ENCODE measurements at places on chromosomes 11 and 22.

- no peak for DNase-seq
These were observed 50.6 kb upstream of the APOA1 start for GRCh38 chr11:116888024-116888423.

DNA sequence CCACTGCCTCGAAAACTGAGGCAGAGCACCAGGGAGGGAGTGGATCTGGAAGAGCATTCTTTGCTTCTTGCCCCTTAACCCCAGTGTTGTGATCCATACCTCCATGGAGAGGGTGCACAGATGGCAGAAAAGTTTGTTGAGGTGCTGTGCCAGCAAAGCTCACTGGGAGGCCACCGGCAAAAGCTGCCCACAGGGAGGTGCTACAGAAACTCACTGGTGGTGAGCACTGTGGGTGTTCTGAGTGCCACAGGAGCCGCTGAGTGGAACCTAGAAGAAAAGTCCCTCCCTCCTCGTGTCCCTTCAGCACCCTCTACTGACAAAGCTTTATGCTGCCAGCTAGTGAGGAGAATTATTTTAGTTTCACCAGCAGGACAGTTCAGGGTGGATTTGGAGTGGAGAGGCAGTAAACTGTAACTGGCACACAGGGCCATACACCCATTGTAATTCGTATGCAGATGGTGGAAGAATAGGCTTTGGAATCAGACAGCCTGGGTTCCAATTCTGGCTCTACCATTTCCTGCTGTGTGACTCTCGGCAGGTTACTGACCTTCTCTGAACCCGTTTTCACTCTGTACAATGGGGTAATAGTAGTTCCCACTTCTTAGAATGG is 84.6 kb downstream of the SWAP70 start:
- DNase-seq: peak; percentile 65

GRCh38 chr22:36807627-36808026 is 9.2 kb downstream of the PVALB start:
- no peak for DNase-seq

- peak; percentile 95 for DNase-seq
These were observed at the start of gene GRAMD1B for GRCh38 chr11:123429913-123430720. Gene GRAMD1B, plus strand, starts transcription at chr11:123430269. Its CDS starts 524 bp downstream, at chr11:123430793.

DNA sequence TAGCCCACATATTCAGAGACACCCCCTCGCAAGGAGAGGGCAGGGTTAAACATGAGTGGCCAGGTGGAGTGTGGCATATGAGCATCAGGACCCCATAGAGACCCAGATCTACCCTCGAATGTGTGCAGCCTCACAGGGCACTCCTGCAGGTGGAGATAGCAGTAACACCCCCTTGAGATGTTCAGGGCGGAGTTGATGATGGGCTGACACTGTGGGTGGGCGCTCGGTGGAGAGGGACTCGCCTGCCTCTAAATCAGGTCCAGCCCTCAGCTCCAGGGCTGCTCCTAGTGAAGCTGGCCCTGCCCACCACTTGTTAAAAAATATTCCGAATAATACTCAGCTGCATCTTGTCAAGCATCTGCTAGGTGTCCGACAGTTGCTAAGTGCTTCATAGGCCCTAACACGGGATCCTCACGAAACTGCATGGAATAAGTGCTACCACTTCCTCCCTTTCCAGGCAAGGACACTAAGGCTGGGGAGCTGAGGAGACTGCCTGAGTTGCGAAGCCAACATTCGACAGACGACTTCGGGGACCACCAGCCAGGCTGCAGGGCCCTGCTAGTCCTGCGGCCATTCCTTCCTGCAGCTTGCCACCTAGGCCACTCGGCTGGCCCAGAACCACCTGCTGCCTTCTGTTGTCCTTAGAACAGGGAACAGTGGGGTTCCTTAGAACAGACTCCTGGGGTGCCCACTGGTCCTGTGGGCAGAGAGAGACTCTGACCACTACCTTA is 74.0 kb upstream of the WNT11 start:
- DNase-seq: no peak

DNA sequence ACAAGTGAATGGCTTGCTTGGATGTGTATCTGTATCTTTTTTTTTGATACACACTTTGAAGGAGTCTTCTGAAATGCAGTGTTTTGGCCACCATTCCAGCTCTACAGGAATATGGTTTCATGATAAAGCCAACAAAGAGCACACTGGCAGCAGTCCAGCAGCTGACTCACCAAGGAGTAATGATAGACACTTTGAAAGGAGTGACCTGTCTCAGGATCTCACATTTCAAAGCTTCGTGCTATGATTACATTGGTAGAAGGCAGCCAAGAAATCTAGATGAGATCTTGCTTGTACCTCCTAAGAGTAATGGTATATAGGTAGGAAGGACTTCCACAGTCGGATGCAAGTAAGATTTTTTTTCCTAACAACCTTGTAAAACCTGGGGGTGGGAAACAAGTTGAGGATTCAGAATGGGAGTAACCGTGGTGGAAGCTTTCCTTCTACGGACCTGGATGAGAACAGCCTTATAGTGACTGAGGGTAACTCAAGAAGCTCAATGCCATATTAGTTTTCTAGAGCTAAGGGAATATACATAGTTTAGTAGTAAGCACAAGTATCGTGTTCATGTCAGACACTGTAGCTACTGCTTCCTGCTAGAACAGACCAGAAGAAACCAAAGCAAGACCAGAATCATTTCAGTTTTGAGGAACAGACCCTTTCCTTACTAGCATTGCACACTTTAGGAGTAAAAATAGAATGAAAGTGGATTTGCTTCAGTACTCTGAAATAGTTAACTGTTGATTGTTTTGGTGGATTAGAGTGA is 25.0 kb downstream of the MTMR3 start:
- peak; percentile 85 for DNase-seq

DNA sequence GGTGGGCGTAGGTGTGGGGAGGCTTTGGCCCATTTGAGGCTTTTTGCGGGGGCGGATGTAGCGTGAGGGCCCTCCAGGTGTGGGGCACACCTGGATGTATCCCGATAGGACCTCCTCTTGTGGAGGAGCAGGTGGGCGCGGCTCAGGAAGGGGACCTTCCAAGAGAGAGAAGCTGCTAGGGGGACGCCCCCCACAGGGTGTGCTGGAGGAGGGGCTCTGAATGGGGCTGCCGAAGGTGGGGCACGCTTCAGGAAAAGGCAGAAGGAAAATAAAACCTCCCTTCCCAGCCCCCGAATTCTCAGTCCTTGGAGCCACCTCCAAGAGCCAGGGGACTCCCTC is 621 bp downstream of the SGSM1 start:
- no peak for DNase-seq

GRCh38 chr11:116415095-116415494 is 357.7 kb downstream of the BUD13 start:
- DNase-seq: no peak

DNA sequence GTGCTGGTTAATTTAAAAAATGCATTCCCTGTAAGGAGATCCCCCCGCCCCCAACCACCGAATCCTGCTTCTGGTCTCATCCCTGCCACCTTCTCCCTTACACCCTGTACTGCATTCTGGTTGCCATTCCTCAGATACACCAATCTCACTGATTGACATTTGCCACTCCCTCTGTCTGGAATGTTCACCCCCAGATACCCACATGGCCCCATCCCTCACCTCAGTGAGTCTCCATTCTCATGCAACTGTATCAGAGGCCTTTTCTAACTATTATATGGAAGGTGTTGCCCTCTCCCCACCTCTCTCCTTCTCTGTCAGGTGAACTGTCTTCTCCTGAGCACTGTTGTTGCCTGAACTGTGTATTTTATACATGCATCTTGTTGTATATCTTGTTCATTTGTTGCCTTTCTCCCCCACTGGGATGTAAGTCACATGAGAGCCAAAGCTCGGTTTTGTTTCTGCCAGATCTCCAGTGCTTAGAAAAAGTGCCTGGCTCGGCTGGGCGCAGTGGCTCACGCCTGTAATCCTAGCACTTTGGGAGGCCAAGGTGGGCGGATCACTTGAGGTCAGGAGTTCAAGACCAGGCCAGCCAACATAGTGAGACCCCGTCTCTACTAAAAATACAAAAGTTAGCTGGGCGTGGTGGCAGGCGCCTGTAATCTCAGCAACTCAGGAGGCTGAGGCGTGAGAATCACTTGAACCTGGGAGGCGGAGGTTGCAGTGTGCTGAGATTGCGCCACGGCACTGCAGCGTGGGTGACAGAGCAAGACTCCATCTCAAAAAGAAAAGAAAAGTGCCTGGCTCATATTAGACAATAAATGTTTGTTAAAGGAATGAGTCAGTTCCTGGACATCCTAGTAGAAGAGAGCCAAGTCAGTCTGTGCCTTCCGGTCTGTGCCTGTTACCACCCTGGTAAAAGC is 61.0 kb downstream of the TNRC6B start:
- DNase-seq: no peak

DNA sequence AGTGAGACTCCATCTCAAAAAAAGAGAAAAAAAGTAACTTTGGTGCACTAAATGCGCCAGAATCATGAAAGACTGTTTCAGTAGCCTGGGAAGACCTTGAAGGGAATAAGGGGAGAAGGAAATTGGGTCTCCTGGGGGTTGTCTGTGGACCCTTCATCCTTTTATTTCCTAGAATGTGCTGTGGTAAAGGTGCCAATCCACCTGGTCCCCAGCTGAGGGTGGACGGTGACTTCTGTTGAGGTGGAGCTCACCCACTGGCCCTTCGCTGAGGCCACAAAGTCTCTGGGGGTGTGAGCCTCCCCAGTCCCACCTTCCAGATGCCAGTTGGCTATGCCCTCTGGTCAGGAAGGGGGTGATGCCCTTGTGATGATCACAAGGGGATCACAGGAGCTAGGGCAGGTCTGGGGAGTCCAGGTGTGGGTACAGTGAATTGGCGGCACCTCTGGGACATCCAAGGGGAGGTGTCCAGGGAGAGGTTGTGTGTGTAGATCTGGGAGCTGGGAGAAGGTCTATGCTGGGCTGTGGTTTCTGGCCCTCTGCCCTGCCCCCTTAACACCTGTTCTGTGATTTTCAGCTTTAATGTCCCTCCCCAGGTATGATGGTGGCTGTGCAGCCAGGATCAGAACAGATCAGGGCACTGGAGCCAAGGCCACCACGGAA is 34.2 kb upstream of the LMO1 start:
- DNase-seq: no peak

DNA sequence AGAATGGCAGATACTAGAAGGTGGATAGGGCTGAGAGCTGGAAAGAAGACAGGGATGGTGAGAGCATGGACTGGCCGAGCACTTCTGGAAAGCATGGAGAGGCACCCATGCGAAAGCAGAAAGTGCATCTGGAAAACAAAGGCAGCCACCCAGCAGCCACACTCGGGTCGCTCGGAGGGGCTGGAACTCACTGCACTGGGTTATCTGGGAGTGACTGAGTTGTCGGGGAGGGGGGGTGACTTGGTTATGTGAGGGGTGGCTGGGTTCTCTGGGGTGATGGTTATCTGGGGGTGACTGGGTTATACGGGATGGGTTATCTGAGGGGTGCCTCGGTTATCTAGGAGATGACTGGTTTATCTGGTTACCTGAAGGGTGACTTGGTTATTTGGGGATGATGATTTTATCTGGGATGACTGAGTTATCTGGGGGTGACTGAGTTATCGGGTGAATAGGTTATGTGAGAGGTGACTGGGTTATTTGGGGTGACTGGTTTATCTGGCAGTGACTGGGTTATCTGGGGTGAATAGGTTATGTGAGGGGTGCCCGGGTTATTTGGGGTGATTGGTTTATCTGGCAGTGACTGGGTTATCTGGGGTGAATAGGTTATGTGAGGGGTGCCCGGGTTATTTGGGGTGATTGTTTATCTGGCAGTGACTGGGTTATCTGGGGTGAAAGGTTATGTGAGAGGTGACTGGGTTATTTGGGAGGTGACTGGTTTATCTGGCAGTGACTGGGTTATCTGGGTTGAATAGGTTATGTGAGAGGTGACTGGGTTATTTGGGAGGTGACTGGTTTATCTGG is 2.6 kb upstream of the PANX2 start:
- no peak for DNase-seq

- DNase-seq: no peak
These were observed 11.6 kb downstream of the CDPF1 start for GRCh38 chr22:46238541-46238940.

DNA sequence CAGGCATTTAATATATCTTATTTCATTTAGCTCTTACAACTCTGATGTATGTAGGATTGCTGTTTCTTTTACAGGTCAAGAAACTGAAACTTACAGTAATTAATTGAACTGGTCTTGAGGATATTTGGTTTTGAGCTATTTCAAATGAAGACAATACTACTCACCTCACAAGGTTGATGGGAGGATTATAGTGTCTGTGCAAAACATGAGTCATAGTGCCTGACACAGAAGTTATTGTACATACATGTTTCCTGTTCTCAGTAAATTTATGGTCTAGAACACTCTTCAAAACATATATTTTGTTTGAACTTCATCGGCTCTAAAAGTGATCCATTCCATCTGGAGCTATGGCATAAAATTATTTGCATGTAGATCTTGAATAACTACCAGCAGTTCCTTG is 61.9 kb downstream of the CECR2 start:
- no peak for DNase-seq

GRCh38 chr22:50074056-50074455 is 11.2 kb downstream of the MLC1 start:
- no peak for DNase-seq

- no peak for DNase-seq
These were observed 42.9 kb upstream of the GAB2 start for GRCh38 chr11:78460471-78460870.

- DNase-seq: no peak
These were observed 4.9 kb upstream of the CCDC34 start for GRCh38 chr11:27367881-27368280.

DNA sequence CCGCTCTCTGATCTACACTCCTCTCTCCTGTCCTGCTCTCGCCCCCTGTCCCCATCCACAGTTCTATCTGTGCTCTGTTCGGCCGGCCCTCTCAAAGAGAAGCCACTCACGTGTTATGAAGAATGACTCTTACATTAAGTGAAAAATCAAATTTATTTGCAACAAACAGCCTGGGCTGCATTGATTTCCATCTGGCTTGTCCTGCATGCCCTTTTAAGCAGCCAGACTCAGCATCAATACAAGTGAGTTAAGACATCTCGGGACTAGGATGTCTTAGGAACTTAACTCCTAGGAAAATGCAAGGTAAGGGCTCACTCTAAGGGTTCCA is 373.5 kb downstream of the TENM4 start:
- no peak for DNase-seq

- no peak for DNase-seq
These were observed 20.1 kb downstream of the UBE4A start for GRCh38 chr11:118379497-118379896.

- DNase-seq: no peak
These were observed 22.2 kb downstream of the MYBPC3 start for GRCh38 chr11:47329987-47330931.

DNA sequence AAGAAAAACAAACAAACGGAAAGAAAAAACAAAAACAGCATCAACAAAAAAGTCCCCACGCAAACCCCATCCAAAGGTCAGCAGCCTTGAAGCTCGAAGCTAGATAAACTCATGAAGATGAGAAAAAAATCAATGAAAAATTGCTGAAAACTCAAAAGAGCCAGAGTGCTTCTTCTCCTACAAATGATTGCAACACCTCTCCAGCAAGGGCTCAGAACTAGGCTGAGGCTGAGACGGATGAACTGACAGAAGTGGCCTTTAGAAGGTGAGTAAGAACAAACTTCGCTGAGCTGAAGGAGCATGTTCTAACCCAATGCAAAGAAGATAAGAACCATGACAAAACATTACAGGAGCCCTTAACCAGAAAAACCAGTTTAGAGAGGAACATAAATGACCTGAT is 18.4 kb upstream of the FTH1 start:
- no peak for DNase-seq
